Stimulated activated CD4-positive, alpha-beta T cell treated with anti-CD3 and anti-CD28 coated beads, Interleukin-2, amount 100 ng/mL, for 48 hours (primary cell): ENCODE measurements at places on chromosomes 16 and 17.

DNA sequence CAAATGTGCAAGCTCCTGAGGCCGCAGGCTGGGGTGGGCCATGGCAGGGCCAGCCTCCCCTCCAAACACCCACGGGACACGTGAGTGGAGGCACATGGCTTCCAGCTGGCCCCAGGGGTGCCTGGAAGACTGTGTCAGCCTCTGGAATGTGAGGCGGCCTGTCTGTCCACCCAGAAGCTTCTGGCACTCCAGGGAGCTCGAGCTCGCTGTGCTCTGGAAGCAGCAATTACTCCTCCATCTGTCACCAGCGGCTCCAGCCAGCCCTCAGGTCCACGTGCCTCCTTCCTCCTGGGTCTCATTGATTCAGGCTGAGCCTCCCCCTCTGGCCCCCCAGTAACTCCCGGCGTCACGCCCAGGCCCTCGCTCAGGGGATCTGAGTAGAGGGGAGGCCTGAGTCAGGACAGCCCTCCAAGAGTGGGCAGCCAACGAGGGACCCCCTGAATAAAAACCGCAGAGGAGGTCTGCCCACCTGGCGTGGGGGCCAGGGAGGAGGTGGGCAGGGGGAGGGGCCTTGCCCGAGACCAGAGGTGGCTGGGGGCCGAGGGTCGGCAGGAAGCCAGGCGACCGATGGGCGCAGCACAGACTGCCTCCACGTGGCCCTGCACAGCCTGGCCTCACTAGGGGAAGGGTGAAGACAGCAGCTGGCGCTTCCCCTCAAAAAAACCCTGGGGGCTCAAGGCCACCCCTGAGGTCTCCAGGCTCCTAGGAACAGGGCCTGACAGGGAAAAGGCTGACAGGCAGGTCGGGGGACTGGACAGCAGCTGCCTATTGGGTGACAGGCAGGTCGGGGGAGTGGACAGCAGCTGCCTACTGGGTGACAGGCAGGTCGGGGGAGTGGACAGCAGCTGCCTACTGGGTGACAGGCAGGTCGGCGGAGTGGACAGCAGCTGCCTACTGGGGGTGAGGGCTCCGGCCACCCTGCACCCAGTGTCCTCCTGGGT lies 11.9 kb downstream of the PIEZO1 start:
- DNase-seq: no peak

DNA sequence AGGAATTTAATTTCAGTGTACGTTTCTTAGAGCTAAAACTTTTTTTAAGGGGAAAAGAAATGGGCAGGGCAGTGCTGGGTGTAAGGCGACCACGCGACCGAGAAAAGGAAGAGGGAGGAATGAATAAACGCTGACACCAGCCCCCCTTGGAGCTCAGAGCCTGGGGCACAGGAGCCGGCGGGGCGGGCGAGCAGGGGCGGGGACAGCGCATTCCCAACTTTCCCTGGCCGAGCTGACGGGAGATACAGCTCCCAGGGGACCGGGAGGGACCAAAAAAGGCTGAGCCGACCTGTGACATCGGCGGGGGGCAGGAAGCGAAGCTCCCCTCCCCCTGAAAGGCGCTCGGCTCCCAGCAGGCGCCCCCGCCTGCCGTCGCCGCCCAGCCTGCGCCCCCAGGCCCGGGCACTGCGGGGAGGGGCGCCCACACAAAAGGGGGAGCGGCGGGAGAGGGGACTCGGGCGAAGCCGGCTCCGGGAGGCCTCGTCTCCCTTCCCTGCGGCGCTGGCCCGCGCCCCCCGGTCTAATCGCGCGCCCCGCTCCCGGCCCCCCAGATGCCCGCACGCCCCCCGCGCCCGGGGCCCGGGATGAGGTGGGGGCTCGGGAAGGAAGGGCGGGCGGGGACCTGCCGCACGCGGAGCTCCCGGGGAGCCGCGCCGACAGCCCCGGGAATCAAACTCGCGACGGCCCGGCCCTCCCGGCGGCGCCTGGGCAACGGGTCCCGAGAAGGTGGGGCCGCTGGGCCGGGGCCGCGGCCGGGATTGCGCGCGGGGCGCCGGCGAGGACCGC lies 622 bp downstream of the CUEDC1 start:
- no peak for DNase-seq

DNA sequence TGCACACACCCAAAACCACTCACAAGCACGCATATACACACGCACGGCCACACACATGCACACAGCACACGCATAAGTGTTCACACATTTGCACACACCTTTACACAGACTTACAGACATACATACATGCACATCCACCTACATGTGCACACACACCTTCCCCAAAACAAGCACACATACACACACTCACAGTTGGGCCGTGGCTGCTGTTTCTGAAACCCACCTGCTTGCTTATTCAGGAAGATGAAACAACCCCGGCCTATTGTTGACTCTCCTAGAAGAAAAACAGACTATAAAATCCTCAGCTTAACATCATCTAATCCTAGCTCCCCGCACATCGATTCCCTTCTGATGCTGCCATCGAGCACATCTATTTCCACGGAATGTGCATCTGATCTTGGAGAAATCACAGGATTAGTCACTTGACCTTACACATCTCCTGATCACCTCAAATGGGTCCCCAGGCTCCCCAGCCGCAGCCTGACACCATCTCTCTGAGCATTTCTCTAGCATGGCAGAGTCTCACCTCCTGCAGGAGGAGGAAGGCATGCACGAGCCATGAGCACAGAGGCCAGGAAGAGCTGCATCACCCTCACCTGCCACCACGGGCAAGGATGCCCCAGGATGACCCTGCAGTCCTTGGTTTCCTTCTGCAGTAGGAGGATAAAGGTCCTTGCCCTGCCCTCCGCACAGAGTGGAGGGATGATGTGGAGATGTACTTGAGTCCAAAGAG lies 105.8 kb upstream of the CDH5 start:
- no peak for DNase-seq

GRCh38 chr17:61848247-61848646 lies 15.1 kb downstream of the BRIP1 start:
- DNase-seq: no peak

- DNase-seq: peak; percentile 79
Measured at GRCh38 chr17:82297280-82297713, 20.1 kb downstream of the CD7 start.

GRCh38 chr17:79148584-79148983 lies 74.0 kb downstream of the ENGASE start:
- no peak for DNase-seq

- no peak for DNase-seq
Measured at GRCh38 chr17:77489239-77489892, 348.6 kb downstream of the SEC14L1 start.
